ENCODE measurements at places on chromosomes 4 and X. TPM values are rescaled to one million over a fixed set of nuclear protein-coding genes. Genes with fewer than 3 reads are reported as not detected.

The HPGDS gene
- not detected for total RNA-seq

The WNK3 gene
- 1.4 TPM for total RNA-seq

The ZXDB gene
- 15.6 TPM for total RNA-seq

The GNRHR gene
- not detected for total RNA-seq

The PHF8 gene
- total RNA-seq: 12.5 TPM

The CFAP299 gene
- not detected for total RNA-seq

The CXCL11 gene
- total RNA-seq: not detected

The DKK2 gene
- not detected for total RNA-seq

The NUP62CL gene
- total RNA-seq: 0.19 TPM
